ENCODE measurements at places on chromosomes 5 and 9.

DNA sequence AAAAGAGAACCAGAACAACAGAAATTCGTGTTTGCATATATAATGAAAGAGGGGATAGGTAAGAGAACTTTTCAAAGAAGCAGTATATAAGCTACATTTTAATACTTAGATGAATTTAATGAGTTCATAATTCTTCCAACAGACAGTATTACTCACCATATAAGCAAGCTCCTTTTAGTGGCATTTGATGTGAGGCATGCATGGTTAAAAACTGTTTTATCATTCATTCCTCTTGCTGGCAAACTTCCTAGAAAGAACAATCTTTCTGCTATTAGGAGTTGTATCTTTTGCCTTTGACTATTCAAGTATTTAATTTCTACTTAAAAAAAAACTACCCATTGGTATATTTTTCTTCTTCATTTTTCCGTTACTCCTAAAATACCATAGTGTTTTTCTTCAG lies 65.7 kb upstream of the EIF4EBP3 start:
- no peak for DNase-seq

DNA sequence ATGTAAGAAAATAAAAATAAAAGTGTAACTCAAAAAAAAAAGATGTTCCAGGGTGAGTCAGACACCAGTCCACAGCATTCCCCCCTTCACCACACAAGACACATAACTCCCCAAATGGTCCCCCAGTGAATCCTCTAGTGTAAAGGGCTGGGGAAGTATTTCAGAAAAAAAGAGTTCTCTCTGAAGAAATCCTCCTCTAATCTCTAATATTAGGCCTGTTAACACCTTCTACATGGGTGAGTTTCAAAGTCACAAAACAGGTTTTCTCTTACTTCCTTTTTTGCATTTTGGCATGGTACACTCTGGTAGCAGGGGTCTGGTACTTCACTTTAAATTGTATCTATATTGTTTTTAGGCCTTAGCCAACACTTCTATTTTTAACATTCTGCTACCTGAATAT lies 28.2 kb downstream of the RNF145 start:
- no peak for DNase-seq

GRCh38 chr5:55620766-55621160 lies 86.0 kb upstream of the PLPP1 start:
- DNase-seq, result no peak

DNA sequence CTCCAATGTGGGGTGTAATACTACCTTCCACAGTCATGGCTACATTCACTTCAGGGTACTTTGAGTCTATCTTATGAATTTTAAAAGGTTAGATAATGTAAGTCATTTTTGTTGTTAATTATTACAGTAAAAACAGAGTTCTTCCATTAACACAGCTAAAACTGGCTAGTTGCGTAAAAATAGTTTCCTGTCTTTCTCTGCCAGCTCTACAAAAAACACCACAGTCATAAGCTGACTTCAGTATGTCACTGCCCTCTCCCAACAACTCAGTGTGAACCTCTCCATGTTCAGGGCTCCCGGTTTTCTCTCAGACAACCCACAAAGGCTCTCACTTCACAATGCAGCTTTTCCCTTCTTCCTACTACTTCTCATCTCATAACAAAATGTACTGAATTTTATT lies 84.8 kb upstream of the ITGA1 start:
- no peak for DNase-seq

DNA sequence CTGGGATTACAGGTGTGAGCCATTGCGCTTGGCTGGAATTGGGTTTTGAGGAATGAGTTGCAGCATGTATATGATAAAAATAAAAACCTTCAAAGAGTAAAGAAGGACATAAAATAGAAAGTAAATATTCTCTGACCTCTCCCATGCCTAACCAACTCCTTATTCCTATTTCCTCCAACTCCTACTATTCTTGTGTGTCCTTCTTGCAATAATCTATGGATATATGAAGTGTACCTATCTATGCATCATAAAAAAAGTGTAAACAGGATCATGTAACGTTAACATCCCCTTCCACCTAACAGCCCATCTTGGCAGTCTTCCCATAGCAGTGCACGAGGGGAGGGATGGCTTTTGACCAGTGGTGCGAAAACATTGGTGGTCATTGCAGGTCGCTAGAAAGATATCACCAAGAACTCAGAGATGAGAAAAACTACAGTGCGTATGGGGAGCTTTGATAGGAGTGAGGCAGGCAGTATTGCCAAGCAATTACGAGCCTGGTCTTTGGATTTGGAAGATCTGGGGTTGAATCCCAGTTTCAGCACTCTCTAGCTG lies 69.9 kb downstream of the PPARGC1B start:
- DNase-seq, result no peak

- no peak for DNase-seq
Observed at GRCh38 chr5:41841325-41841724, 28.9 kb downstream of the OXCT1 start.

GRCh38 chr5:112918679-112919078 lies 3.3 kb downstream of the REEP5 start:
- DNase-seq, result no peak

GRCh38 chr5:151023651-151024050 lies 3.3 kb downstream of the GPX3 start:
- DNase-seq, result no peak

GRCh38 chr9:129613520-129614175 lies 7.3 kb downstream of the C9orf50 start:
- DNase-seq, result no peak

- DNase-seq, result no peak
Observed at GRCh38 chr9:4548811-4549725, 58.8 kb downstream of the SLC1A1 start.

DNA sequence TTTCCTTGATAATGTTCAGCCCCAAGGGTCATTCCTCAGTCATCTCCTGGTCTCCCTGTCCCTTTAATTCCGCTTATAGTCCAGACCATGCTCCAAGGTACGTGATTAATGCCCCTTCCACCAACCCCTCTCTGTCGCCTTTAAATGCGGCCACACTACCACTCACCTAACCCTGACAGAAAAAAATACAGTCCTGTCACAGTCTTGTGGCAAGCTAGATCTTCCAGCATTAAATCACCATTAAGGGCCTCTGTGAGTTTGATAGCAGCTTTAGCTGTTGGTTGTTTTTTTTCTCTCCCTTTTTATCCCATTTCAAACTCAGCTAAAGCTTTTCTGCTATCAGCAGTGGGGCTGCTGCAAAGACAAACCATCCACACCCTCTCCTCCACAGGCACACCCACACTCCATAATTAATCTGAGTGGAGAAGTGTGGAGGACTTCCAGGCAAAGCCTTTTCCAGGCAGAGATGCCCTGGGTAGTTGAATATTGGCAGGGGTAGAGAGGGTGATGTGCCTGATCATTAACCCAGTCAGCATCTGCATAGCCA lies 522.7 kb upstream of the CLINT1 start:
- DNase-seq, result no peak

- no peak for DNase-seq
Observed at GRCh38 chr9:134988706-134989105, 71.0 kb upstream of the FCN1 start.

- DNase-seq, result no peak
Observed at GRCh38 chr5:132394667-132395259, 25.3 kb downstream of the SLC22A5 start.

GRCh38 chr5:137146402-137146890 lies 352.7 kb downstream of the SPOCK1 start:
- no peak for DNase-seq

DNA sequence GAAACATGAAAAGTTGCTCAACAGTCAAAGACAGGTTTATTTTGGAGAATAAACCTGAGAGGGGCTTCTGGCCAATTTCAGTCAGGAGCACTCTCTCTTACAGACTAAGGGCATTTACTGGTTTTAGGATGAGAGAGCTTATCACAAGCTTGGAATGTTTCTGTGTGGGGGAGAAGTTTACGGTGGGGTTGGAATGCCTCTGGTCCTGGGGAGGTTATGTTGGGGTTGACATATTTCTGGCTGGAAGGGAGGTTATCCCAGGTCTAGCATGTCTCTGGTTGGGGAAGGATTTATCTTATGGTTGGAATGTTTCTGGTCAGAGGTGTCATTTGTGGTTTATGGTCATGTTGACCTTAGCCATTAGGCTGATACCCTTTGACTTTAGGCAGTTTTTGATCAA lies 1867.3 kb downstream of the EFNA5 start:
- no peak for DNase-seq

DNA sequence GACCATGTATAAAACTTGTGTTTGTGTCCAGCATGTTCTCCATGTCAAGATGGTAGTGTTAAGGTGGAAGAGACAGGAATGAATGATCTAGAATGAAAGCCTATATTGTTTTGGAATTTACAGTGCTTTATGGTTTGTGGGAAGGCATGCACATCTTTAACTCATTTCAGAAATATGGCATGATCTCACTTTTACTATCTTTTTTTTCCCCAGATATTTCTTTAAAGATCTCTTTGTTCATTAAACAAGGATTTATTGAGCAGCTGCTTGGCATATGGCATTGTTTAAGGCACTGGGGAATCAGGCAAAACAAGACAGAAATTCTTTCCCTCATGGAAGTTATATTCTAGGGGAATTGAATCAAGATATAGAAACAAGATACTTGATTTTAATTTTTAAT lies 51.7 kb downstream of the SLC12A2 start:
- DNase-seq, result no peak

GRCh38 chr5:143737062-143737461 lies 74.9 kb upstream of the HMHB1 start:
- DNase-seq, result no peak

DNA sequence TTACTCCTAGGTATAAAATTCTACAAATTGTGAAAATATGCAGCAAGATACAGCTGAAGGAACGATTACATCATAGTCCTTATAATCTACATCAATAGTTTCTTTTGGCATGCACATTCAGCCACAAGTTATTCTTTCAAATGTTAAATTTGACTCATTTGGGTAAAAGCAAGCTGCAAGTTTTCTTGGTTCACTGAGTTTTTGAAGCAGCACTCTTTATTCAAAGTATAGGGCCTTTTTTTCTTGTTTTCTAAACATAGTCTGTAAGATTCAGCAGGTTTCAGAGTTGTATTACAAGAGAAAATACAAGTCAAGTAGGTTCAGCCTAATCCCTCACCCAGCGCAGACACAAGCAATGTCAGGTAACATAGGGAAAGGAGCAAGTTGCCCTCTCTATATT lies 981.5 kb downstream of the PTPRD start:
- no peak for DNase-seq

GRCh38 chr5:91095313-91095712 lies 287.8 kb downstream of the ARRDC3 start:
- DNase-seq, result no peak

- DNase-seq, result no peak
Observed at GRCh38 chr9:129567842-129568559, 52.9 kb downstream of the C9orf50 start.

- DNase-seq, result peak; percentile 44
Observed at GRCh38 chr9:134475011-134475790, 148.9 kb downstream of the RXRA start.

GRCh38 chr9:98108531-98109031 lies 10.4 kb downstream of the TRIM14 start:
- DNase-seq, result peak; percentile 86

DNA sequence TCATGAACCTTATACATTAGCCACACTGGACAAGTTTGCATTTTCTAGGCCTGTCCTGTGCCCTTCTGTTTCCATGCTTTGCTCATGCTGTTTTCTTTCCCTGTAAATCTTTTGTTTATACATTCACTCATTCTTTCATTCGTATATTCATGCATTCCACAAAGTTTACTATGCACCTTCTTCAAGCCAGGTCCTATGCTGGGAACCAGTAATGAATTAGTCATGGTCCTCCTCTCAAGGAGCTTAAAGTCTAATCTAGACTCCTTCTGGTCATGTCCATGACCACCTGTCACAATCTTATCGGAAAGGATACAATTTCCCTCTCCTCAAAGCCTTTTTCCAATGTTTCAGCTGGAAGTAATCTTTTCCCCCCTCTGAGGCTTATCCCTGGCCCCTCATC lies 9.1 kb upstream of the XPA start:
- no peak for DNase-seq

Data from Jurkat, Clone E6-1 (cell line).